ENCODE measurements at places on chromosomes 12 and 14. TPM values are rescaled to one million over a fixed set of nuclear protein-coding genes. Genes with fewer than 3 reads are reported as not detected.

DNA sequence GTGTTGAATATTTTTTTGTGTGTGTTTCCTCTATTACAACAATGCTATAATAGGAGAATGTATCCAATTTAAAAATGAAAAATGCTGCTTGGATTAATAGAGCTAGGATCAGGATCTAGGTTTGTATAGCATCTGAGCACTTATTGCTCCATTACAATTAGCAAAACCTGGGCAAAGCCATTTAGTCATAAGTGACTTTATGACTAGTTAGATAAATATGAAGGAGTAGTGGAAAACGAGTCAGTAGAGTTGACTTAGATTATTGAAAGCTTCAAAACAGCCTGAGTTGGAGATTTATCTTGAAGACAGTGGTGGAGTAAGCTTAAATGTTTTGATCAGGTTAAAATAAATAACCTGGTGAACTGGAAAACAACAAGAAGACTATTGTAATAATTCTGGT, 2.8 kb downstream of the MED21 start:
- no peak for DNase-seq

DNA sequence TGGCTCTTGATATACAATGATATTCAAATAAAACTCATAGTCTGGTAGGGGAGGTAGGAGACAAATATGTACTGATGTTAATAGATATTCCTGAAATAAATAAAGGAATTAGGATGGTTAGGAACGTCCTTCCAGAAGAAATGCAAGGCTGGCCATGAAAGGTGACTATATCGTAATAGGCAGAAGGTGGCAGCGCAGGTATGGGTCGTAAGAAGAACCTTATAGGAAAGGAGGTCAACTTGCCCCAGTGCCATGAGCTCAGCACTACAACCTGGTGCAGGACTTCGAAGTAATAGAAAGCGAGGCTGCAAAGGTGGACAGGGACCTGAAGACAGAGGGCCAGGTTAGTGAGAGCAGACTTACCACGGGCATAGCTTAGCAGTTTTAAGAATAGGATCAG, 55.3 kb upstream of the FGD4 start:
- DNase-seq: no peak

DNA sequence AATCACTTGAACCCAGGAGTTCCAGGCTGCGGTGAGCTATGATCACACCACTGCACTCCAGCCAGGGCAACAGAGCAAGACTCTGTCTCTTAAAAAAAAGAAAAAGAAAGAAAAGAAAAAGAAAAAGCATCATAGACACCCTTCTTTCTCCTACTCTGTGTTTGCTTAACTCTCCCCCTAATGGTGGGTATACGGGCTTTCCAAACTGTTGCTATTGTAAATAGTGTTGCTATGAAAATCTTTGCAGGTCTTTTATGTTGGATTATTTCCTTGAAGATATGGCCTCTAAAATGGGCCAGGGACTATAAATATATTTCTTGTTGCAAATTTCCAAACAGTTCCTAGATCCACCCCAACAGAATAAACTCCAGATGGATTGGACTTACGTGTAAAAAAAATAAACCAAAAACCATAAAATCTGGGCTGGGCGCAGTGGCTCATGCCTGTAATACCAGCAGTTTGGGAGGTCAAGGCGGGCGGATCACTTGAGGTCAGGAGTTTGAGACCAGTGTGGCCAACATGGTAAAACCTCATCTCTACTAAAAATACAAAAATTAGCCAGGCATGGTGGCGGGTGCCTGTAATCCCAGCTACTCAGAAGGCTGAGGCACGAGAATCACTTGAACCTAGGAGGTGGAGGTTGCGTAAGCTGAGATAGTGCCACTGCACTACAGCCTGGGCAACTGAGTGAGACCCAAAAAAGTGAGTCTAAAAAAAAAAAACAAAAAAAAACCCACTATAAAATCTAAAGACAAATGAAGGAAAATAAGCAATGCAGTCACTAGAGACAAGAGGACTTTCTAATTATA, 25.9 kb downstream of the NFKBIA start:
- DNase-seq: peak; percentile 77

GRCh38 chr14:55071870-55072640, 20.6 kb downstream of the MAPK1IP1L start:
- peak; percentile 91 for DNase-seq

DNA sequence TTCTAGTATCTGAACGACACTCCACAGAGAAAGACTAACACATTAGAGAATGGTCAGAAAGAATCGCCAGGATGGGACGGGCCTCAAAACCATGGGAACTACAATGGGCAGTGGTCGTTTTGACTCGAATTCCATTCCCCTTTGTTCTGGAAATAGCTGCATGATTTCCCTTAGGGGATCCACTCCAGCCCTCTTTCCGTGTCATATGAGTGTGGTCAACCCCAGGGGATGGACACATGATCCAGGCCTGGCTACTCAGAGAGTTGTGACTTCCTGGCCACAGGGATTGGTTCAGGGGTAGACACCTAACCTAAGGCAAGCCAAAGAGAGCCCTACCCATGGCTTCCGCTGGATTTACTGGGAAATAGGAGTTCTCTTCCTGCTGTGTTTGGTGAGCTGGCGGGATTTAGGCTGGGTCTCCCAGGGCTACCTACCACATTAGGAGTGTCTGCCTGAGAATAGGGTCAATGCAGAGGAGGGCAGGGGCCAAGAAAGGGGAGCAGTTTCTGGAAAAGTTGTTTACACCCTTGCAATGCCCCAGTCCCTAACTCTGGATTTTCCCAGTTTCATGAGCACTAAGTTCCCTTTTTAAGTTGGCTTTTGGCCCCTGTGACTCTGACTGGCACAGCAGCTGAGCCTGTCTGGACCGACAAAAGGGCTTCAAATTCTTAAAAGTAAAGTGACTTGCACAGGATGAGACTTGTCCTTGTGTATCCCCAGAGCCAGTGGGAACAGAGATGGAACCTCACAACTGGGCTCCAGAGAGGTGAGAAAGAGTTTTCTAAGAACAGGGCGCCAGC, 28.1 kb upstream of the GPATCH2L start:
- DNase-seq: no peak

DNA sequence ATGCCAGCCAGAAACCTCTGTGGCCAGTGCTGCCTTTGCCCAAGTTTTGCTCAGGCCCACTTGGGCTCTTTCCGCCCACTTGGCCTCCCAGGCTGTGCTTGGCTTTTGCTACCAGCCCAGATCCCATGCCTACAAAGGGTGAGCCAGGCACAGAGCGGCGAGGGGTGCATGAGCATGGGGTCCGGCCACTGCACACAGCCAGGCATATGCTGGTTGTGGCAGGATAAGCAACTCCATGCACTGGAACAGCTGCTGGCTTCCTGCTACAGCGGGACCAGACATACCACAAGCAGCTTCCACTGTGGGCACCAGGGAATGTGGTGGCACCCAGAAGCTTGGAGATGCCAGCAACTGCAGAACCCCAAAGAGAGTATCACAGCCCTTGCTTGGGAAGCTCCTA, 45.7 kb upstream of the PRPF39 start:
- no peak for DNase-seq

GRCh38 chr14:23539248-23540140, 12.1 kb downstream of the ZFHX2 start:
- DNase-seq: peak; percentile 39

DNA sequence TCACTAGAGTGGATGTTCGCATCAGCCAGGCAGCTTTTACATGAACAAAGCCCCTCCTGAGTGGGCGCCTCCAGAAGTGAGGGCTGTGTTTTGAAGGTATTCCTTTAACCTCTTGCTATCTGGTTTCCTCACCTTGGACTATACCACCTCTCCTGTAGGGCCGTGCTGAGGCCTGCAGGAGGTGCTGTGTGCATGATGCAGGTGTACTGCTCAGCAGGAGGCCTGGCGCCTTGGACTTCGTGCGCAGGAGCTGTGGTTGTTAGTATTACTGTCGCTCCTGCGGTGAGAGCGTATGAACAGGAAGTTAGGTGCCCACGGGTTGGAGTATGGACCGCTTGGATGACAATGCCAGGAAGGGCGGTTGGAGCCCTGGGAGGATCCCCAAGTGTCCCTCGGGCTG, 130.7 kb downstream of the TSPAN9 start:
- no peak for DNase-seq

- peak; percentile 68 for DNase-seq
Observed at GRCh38 chr12:54304187-54304810, 3.5 kb upstream of the NFE2 start.

DNA sequence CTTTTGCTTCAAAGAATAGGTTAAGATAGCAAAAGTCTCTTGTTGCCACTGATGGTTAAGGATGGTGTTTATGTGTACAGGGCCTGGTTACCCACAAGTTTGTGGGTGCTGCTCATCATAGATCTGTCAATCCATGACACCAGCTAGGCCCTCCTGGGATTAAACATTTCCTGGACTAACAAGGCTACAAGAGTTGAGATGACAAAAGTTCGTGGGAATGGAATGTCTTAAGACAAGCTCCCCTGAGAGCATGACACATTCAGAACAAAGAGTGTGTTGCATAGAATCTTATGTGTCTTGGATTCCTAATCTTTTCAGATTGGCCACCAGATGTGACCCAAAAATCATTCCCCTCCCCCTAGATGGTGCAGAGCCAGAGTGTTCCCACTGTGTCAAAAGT, 592.5 kb upstream of the USP15 start:
- no peak for DNase-seq

GRCh38 chr12:113439606-113440030, 17.4 kb downstream of the SDSL start:
- peak; percentile 37 for DNase-seq

- peak; percentile 68 for DNase-seq
Observed at GRCh38 chr12:14952299-14952921, 9.0 kb downstream of the ARHGDIB start.

- DNase-seq: no peak
Observed at GRCh38 chr12:117521346-117521745, 159.9 kb upstream of the NOS1 start.

DNA sequence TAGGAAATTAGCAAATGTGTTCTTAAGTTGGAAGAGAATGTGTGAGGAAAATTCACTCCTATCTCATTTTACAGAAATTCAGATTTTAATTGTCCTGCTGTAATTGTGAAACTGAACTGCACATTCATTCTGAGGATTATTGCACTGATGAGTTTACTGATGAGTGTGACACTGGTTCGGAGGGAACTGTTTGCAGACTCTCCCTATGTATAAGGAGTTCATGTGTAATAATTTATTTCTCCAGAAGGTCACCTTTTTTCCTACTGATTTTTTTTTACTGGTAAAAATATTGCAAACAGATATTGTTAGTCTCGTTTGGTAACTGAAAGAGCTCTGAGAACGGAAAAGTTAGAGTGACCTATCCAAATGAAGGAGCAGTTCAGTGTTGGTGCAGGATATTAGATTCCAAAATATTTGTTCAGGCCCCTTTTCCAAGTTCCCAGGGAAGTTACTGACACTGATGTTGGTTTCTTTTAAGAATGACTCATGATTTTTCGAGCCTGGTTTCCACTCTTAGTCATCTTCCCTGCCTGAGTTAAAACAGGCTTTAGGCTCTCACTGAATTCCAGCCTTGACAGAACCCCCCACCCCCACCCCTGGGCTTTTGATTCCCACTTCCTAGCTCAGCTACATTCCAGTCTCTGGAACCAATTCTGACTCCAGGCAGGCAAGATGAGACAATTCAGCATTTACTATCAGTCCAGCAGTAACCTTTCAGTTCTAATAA, 18.4 kb downstream of the ANO6 start:
- DNase-seq: peak; percentile 98

- DNase-seq: no peak
Observed at GRCh38 chr14:73264080-73264884, 27.0 kb downstream of the PAPLN start.

GRCh38 chr14:28381656-28382055, 384.9 kb upstream of the FOXG1 start:
- DNase-seq: no peak

GRCh38 chr14:60164404-60164711, 840 bp downstream of the DHRS7 start:
- peak; percentile 64 for DNase-seq

GRCh38 chr12:42213954-42214426, 24.1 kb downstream of the YAF2 start:
- peak; percentile 84 for DNase-seq

DNA sequence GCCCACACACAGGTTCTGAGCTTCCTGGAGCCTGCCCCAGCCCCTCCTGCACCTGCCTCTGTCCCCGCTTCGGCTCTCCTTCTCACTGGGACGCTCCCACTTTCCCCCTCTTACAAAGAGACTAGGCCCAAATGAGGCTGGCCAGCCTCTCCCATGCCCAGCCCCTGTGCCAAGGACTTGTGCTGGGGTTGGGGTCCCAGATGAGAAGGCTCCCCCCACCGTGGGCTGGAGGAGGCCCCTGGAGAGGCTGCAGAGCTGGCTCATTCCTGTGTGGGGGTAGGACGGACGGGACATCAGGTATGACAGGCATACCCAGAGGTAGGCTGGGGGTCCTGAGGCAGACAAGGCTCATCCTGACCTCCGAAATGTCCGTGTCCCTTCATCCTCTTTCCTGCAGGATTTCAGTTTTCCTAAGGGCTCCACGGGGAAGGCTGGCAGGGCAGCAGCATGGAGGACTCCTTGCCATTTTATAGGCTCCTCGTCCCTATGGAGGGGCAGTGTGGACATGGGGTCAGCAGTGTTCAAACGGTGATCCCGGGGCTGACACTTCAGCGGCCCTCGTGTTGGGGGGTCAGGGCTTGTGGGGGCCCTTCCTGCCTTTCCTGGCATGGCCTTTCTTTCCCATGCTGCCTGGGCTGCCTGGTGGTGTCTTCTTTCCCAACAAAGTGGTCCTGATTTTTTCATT, 49.1 kb upstream of the MEG3 start:
- no peak for DNase-seq

GRCh38 chr14:60622210-60622916, 26.9 kb downstream of the SIX1 start:
- DNase-seq: peak; percentile 98

- DNase-seq: peak; percentile 56
Observed at GRCh38 chr12:11500188-11500860, 105.0 kb upstream of the PRB2 start.

GRCh38 chr14:24996930-24997725, 52.8 kb downstream of the STXBP6 start:
- DNase-seq: no peak

DNA sequence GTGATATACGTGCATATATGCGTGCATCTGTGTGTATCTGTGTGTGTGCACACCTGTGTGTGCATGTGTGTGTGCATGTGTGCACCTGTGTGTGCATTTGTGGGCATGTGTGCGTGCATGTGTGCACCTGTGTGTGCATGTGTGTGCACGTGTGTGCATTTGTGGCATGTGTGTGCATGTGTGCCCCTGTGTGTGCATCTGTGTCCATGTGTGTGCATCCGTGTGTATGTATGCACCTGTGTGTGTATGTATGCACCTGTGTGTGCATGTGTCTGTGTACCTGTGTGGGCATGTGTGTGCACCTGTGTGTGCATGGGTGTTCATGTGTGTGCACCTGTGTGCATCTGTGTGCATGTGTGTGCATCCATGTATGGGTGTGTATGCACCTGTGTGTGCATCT, 167.8 kb upstream of the SFSWAP start:
- DNase-seq: no peak

USP5 gene
- 140 TPM for total RNA-seq

SNX6 gene
- 258 TPM for total RNA-seq

BAZ1A gene
- total RNA-seq: 32.4 TPM

Data from fibroblast of the aortic adventitia (primary cell).